ENCODE measurements at places on chromosomes 2 and 18.

GRCh38 chr2:221674446-221674845 is 102.3 kb upstream of the EPHA4 start:
- DNase-seq: no peak

DNA sequence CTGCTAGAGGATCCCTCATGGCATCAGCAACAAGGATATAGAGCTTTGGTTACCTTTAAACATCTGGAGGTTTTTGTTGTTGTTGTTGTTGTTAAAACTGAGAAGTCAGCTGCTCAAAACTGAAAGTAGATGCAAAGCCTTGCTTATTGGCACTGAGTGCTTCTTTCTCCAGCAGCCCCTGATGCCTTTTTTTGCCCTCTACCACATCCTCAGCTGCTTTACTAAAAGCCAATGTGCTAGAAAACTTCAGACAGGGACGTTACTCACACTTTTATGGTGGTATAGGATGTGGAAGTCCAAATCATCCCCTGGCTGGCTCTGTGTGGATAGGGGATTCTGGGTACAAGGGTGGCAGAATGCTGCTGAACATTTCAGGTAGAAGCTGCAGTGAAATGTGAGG is 78.3 kb upstream of the CHST9 start:
- DNase-seq: no peak

- DNase-seq: no peak
These were observed 32.6 kb downstream of the MRPL33 start for GRCh38 chr2:27804146-27804545.

GRCh38 chr2:131040661-131041401 is 52.4 kb downstream of the FAM168B start:
- no peak for DNase-seq

GRCh38 chr2:236287656-236288055 is 23.4 kb upstream of the ASB18 start:
- DNase-seq: no peak

DNA sequence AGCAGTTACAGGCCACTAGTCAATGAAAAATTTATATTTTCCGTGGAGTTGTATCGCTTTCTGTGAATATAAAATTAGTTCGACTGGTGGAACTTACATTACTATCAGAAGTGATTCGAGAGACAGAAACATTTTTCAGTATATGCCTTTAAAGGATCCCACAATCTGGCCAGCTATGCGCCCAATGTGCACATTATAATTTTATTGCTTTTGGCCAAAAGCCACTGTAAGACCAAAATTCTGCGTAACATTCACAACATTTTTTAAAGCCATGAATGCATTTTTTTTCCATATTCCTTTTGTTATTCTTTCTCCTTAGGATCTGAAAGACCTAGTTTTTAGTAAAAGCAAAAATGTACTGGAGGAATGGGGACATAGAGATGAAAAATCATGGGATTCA is 131.0 kb upstream of the CHAC2 start:
- no peak for DNase-seq

All from activated CD8-positive, alpha-beta memory T cell treated with anti-CD3 and anti-CD28 coated beads for 48 hours (primary cell).